ENCODE measurements at places on chromosomes 16 and 17.

DNA sequence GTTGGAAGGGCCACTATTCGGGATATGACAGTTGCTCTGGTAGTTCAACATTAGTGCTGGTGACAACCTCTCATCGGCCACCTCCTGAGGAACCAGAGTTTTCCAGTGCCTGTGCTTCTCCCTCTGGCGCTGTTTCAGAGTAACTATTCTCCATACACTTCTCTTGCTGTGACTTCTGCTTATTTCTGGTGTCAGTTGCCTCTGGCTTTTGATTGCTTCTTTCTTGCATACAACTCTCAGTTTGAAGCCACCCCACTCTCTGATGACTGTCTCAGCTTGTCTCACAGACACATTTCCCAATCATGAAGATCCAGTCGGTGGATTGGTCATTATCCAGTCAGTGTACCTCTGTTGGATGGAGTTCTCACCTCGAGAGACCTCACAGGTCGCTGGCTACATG lies 3.4 kb upstream of the TM4SF5 start:
- DNase-seq = no peak

DNA sequence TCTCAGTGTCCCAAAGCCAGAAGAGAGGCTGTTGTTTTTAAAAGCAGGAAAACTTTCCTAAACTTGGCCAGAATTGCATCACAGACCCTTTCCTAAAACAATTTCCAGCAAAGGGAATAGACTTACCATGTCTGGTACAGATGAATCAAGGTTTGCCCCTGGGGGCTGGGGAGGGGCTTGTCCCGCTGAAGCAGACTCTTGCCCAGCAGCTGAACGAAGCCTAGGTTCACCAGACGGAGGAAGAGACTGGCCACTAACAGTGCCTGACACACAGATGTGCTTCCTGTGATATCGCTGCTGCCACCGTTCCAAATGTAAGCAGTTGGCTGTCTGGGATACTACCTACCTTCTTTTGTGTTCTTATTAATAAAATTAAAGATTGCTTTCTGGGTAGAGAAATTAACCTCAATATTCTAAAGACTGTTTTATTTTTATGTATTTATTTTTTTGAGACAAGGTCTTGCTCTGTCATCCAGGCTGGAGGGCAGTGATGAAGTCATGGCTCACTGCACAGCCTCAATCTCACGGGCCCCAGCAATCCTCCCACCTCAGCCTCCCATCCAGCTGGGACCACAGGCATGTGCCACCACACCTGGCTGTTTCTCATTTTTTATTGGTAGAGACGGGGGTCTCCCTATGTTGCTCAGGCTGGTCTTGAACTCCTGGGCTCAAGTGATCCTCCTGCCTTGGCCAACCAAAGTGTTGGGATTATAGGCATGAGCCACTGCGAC lies 13.5 kb downstream of the PRCD start:
- no peak for DNase-seq

GRCh38 chr16:30925632-30925987 lies 2.2 kb downstream of the FBXL19 start:
- DNase-seq = no peak

DNA sequence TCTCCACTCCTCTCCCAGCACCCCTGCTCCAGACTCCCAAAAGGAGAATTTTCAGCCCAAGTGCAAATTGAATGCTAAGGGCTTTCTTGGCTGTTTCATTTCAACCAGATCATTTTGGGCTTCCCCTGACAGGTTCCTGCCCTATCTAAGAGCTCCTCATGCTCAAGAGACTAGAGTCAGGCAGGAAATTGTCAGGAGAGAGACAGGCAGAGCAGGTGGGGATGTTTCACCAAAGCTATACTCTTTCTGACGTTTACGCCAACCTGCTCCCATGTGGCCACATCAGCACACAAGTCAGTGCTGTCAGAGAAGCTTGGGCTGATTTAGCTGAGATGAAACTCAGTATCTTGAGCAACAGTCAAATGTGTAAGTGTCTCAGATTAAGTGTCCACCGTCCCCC lies 31.4 kb downstream of the HIC1 start:
- DNase-seq = no peak

DNA sequence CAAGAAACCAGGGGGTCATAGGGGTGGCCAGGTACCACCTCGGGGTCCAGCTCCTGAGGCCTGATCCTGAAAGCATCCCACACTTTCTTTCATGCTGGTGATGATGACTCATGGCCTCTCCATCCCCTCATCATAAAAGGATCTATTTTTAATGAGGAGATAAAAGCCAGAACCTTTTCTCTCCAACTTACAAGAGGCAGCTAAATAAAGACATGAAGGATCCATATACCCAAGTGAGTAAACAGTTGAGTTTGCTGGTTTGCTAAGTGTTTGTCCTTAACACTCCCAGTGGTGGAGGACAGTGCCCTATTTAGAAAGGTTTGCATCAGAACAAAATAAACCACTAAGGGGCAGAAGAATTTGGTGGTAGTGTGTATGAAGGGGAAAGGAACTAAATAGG lies 383.8 kb downstream of the GRIN2A start:
- DNase-seq = no peak

DNA sequence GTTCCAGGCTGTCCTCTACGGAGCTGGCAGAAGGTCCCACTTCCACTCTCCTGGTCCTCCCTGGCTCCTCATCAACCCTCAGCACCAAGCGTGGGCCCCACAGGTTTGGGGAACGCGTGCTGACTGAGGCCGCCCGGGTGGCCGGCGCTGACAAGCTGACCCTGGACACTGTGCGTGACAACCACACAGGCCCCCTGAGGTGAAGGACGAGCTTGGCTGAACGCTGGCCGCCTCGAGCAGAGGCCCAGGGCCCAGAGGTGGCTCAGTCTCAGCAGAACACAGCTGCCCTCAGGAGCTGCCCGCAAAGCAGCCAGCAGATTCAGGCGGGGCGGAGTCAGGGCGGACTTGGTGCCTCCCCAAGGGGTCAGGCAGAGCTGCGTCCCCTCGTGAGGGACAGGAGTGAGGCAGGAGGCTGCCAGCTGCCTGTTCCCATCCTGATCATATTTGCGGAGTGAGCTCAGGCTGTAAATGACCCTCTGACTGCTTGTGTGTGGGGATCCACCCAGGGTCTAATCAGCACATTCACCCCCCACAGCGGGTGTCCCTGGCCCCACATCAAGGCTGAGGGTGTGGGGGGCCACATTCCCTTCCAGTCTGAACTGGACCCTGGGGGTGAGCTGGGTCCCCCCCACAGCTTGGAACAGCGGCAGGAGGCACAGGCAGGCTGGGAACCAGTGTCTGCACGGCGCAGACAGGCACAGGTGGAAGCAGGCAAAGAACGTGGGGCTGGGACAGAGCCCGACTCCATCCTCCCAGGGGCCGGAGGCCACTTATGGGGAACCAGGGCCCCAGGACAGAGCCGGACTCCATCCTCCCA lies 105.1 kb upstream of the METRNL start:
- no peak for DNase-seq

GRCh38 chr16:56363781-56364565 lies 61.4 kb downstream of the AMFR start:
- no peak for DNase-seq

DNA sequence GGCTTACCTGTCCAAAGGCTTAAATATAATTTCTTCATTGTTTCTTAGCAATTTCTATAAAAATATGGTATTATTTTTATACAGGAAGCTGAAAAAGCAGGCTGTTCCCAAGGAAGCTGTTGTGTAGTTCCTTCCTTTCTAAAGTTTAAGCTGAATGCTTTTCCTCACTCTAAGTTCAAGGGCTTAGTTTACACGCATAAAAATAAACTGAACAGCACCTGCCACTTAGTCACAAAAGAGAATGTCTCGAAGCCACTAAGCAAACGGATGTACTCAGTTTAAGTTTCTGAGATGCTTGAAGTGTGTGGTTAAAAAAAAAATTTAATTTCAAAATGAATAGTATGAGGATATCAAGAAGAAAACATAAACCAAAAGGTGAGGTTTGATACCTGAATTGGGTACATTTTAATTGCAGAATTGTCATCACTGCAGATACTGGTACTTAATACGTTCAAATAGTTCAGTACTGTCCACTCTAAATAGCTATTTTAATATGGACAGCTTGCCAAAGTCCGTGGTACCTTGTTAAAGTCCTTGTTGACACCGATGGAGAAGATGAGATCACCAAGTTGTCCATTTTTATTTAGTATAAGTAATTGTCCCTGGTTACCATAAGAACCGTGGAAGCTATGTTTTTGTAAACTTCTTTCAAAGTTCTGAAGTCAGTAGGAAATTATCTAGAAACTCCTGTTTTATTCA lies 38.1 kb downstream of the MRTFB start:
- DNase-seq = no peak

DNA sequence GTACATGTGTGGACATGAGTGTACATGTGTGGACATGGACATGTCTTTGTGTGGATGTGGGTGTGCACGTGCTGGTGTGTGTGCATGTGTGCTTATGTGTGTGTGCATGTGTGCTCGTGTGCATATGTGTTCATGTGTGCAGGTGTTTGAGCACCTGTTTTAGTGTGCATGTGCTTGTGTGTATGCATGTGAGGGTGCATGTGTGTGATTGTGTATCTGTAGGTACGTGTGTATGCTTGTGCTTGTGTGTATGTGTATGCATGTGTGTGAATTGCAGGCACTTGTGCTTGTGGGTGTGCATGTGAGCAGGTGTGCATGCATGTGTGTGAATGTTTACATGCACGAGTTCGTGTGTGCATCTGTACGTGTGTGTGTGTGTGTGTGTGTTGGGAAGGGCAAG lies 300.6 kb upstream of the EEF2KMT start:
- DNase-seq = no peak

DNA sequence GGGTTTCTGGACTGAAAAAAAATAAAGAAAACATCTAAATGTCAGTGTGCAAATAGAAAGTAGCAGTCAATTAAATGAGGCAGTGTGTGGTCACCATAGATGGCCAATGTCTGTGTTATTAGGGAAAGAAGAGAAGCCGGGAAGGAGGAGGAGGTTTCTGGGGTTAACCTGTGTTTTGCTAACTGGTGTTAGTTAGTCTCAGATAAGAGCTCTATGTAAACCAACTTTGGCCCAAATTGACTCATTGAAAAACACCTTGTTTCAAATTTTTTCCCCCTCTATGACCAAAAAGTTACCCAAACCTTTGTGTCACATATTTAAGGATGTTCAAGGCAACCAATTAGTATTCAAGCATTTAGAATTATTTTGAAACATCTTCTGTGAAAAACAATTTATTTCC lies 530.9 kb downstream of the MAF start:
- DNase-seq = no peak

- DNase-seq = no peak
Observed at GRCh38 chr17:79353548-79353947, 257.3 kb downstream of the RBFOX3 start.

- no peak for DNase-seq
Observed at GRCh38 chr17:27947005-27947406, 53.8 kb upstream of the LYRM9 start.

DNA sequence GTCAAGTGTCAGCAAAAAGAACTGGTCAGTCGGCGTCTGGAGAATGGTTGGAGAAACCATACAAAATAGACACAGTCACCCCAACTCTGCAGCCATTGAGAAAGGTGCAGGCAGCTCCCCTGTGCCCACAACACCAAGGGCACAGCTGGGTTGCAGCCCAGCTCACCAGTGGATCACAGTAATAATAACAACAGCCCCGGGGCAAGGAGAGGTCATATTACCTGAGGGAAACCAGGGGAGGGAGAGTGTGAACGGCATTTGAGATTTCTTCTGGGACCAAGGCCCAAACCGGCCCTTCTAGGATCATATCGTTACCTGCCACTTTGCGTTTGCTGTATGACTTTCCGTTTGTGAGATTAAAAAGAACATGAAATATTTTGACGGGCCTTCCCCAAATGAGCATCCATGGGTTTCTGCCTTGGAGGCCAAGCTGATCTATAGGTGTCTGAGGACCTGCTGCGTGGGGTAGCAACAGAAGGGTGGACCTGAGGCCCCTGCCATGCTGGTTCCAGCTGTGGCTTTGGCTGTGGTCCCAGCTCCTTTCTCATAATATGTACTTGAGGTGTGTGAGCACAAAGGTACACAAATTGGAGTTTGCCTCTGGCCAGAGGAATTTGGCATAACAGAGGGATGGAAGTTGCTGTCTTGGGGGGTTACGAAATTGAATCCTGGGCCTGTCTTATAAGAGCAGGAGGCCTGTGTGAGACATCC lies 154.6 kb downstream of the CMIP start:
- DNase-seq = no peak

DNA sequence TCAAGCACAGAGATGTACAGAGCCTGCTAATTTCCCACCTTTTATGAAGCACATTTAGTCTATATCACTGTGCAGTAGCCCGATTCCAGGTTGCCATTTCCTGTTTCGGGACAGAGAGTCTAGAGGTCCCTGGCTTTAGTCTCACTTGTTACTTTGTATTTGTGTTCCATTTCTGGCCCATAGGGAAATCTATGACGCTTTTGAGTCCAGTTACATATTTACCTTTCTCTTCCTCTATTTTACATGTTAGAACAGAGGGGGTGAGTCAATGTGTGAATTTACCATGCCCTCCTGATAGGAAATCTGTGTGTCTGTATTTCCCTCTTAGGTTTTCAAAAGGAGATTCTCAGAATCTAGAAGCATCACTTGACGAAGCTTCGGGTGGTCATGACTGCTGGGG lies 227.1 kb upstream of the ZFHX3 start:
- no peak for DNase-seq

GRCh38 chr16:3646348-3646920 lies 8.1 kb upstream of the DNASE1 start:
- no peak for DNase-seq

GRCh38 chr17:39975801-39976200 lies 4.8 kb upstream of the PSMD3 start:
- DNase-seq = no peak

DNA sequence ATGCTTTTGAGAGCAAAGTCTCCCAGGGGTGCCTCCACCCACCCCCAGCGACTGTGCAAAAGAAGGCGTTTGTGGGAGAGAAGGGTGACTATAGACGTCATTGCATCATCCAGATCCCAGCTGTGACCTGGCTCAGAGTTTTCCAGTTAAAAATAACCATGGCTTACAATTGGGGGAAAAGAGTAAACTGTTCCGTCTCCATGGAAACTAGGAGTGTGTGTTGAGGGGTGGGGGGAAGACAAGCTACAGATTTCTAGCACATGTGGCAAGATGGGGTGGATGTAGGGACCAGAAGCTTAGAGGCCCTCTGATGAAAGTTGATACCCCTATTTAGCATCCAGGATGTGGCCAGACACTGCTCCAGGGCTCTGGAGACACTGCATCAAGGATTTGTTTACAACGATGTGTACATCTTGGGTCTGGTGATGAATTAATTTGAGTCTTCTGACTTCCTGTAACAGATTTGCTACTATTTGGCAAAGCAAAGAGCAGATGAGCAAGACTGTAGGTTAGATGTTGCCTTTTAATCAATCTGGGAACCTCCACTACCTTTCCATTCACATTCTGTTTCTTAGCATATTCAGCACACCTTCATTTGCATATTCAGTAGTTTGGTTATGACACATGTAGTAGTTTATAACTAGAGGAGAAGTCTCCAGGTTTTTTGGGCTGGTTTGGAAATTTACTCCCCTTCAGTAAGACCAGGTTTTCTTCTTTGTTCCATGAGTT lies 6.2 kb upstream of the DUSP14 start:
- no peak for DNase-seq

- DNase-seq = no peak
Observed at GRCh38 chr17:77210946-77211541, 70.3 kb downstream of the SEC14L1 start.

- no peak for DNase-seq
Observed at GRCh38 chr17:72530454-72530853, 409.6 kb downstream of the SOX9 start.

- DNase-seq = no peak
Observed at GRCh38 chr17:75128694-75129505, 2.6 kb downstream of the NT5C start.

GRCh38 chr17:41773190-41773588 lies 13.3 kb downstream of the JUP start:
- no peak for DNase-seq

All from DND-41 (cell line).